Stimulated activated CD4-positive, alpha-beta T cell treated with anti-CD3 and anti-CD28 coated beads, Interleukin-1b, Interleukin-23, amount 100 ng/mL, for 48 hours (primary cell): ENCODE measurements at places on chromosomes 12 and 14.

DNA sequence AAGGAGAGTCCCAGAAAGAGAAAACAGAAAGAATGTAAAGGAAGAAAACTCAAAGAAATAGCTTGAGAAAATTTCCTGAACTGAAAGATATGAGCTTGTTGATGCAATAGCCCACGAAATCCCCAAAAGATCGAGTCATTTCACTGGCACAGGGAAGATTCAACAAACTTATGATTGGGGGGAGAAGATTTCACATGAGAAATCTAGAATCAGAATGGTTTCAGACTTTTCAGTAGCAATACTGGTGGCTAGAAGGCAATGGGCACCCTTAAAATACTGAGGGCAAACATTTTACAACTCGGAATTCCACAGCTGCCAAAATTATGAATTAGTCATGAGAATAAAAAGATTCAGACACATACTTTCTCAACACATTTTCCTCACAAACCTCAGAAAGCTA lies 8.9 kb upstream of the KRT7 start:
- no peak for DNase-seq

DNA sequence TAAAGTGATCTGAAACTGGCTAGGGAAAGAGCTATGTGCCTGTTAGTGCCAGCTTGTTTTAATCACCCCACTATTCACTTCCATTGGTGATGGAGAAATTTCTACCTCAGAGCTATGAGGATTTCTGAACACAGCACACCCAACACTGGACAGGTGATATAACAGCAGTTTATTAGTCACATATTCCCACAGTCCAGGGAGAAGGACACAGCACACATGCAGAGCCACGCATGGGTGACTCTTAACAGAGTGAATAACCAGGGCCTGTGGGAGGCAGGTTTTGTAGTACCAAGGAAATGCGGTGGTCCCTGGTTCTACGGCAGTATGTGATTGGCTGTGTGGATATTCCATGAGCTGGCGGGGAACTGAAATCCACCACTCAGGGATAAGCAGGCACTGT lies 455.1 kb downstream of the BTG1 start:
- DNase-seq: no peak

DNA sequence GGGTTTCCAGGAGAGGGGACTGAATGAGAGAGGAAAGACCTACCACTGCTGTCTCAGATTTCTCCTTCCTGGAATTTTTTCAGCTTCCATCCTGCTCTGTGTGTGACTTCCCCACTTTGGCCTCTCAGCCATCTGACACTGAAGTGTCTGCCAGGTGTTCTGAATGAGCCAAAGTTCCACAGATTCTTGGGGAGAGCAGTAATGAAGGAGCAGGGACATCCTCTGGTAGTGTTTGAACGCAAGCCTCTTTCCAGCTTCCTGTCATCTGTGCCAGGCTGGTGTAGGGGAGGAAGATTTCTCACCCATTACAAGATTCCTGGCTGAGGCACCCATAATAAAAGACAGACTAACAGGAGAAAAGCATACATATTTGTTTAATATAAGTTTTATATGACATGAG lies 141.7 kb upstream of the NRXN3 start:
- DNase-seq: no peak

- no peak for DNase-seq
These were observed 183.0 kb downstream of the MED13L start for GRCh38 chr12:116094475-116094874.

DNA sequence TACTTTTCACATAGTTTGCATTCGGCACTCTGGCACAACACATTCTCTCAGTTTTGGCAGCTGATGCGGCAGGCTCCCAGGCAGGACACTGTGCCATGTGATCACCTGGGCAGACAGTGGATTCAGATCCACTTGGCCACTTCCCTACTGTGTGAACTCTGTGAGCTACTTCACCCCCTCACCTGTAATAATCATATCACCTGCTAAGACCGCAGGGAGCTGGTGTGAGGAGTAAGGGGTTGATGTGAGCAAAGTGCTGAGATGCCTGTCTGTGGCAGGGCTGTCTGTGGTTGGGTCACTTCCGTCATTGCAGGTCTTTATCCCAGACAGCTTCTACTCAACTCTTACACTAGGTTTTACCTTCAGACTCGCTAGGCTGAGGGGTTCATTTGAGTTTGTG lies 50.4 kb upstream of the AMN start:
- DNase-seq: no peak

DNA sequence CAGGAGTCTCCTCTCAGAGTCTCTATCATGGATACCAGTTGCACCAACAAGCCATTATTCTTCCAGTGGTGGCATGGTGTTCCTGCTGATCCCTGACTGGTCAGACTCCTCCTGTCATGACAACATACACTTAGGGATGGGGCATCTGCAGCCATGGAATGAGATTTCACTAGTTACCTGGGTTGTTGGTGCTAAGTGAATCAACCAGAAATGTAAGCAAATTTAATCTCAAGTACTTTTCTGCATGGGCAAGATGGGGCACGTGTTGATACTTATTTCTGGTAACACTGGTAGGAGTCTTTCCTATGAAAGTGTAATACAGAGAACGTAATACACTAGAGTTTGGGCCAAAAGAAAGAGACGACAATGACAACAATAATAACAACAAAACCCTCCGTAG lies 211.5 kb upstream of the FOXN3 start:
- DNase-seq: no peak

GRCh38 chr14:63296060-63296563 lies 22.6 kb downstream of the GPHB5 start:
- no peak for DNase-seq
